ENCODE measurements at places on chromosomes 11 and 22. TPM values are rescaled to one million over a fixed set of nuclear protein-coding genes. Genes with fewer than 3 reads are reported as not detected.

Gene RPS25
- 338 TPM for total RNA-seq

Gene SLC22A25
- total RNA-seq, result not detected

Gene OR8G5
- total RNA-seq, result not detected

Gene API5
- 39.1 TPM for total RNA-seq

Gene NAV2
- 8.0 TPM for total RNA-seq

Gene HSD17B12
- 51.4 TPM for total RNA-seq

Gene NCAM1
- 0.30 TPM for total RNA-seq

Gene ROBO4
- total RNA-seq, result 0.53 TPM
